ENCODE measurements at places on chromosomes 5 and 9.

- DNase-seq: no peak
These were observed 129.2 kb downstream of the GOLPH3 start for GRCh38 chr5:32044939-32045338.

- no peak for DNase-seq
These were observed 128.1 kb upstream of the OTULINL start for GRCh38 chr5:14453481-14453880.

DNA sequence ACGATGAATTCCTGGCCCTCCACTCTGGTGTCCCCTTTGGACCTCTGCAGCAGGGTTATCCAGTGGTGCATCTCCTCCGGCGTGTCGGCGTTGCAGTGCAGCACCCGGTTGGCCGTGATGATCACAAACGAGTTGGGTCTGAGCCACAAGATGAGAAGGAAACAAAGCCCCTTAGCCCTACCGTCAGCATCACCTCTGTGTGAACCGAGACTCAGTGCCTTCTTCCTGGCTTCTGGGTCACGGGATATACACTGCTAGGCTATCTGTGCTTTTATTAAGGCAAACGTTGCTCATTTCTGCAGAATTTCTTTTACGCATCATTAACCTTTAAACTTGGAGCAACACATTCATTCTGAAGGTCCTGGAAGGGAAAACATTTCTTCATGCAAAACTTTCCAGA lies 65.1 kb upstream of the RETREG1 start:
- no peak for DNase-seq

DNA sequence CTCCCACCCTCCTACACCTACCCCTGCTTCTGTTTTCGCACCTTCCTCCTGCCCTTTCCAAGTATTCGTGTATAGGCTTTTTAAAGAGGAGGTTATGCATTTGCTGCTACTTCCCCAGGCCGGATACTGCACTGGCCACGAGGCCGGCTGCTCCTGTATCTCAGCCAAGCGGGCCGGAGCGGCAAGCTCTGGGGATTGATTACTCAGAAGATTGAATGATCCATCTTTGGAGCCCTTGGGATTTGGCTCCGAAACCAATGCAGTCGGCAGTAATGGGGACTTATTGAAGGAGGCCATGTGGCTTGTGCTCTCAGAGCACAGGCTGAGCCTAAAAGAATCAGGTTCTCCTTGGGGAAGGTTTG lies 405.3 kb downstream of the TLE4 start:
- no peak for DNase-seq

DNA sequence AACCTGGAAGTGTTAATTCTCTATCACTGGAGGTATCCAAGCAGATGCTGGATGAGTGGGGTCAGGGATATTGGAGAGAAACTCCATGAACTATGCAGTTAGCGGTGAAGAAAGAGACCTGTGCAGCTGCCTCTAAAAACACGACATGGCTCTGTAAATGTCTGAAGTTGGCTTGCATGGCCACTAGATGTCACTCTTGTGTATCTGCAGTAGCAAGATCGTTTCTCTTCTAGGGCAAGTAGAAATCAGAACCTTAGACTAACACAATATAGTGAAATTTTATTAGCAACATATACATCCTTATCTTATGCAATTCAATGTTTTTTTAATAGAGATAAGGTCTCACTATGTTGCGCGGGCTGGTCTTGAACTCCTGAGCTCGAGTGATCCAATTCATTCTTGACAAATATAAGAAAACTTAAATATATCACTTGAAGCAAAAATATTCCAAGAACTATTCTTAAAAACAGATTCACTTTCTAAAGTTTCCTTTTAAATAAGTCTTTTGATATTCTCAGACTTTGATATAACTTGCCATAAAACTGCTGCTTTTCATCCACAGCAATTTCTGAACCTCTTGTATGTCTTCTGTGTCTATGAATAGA lies 2.9 kb downstream of the OR2S2 start:
- DNase-seq: peak; percentile 75

DNA sequence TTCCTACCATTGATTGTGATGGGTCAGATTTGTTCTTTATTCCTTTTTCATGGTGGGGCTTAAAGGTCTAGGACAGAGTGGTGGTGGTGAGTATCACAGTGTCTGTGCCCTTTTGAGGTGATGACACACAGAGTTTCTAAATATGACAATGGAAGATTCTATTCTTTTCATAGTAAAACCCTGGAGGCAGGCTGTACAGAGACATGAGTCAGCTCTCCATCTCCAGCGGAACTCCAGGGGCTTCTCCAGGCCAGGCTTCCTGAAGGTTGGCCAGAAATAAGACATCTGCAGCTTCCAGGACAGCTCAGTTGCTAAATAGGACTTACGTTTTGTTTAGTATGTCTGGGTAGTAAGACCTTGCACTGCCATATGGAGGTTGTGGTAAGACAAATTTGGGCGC lies 229.5 kb downstream of the CD180 start:
- DNase-seq: no peak

DNA sequence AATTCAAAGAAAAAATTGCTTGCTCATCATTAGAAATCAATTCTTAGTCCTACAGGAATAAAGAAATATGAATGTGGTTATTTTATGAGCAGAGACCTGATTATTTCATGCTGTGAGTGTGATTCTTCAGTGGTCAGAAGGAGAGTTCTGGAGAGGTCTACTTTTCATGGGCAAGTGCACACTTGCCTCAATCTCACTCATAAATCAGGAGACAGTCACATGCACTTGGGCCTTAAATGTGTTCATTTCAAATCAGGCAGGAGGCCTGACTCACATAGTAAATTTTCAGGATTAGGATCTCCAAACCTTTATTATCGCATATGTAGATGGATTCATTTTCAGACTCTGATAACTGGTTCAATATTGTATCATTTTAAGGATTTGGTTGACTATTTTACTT lies 323.2 kb upstream of the CCNH start:
- no peak for DNase-seq
